ENCODE measurements at places on chromosomes 7 and 10.

GRCh38 chr7:55117286-55117685, 98.5 kb downstream of the EGFR start:
- no peak for DNase-seq

DNA sequence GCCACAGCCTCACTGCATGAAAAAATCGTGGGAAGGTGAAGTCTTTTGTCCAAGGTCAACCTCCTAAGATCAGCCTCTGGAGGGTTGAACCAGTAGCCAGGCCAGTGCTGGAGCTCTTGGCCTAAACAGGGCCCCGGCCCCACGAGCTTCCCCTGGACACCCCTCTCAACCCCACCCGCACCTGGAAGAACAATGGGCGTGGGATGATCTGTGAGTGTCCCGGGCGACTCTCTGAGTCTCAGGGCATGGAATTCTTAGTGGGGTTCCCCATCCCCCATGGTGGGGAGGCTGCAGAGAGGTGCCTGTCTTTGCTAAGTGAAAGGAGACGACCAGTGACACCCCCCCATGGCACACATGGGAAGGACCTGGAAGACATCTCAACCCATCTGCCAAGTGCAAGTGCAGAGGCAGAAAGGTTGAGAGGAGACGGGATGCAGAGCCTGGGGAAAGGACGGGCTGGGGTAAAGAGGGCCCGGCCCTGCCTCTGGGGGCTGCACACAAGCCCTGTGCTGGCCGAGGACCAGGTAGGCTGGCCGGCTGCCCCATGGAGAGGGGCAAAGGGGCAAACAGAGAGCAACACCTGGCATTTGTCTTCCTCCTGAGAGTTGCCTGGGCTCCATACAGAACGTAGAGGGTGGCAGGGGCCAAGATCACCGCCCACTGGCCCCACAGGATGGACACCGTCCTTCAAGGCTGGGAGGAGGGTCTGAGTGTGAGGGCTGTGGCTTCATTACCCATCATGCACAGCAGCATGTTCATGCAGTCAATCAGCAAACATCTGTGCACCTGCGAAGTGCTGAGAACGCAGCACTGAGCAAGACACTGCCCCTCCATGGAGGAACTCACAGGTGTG, 163.0 kb upstream of the PPP2R2D start:
- DNase-seq: no peak

GRCh38 chr10:106559442-106559841, 605.1 kb downstream of the SORCS1 start:
- no peak for DNase-seq

GRCh38 chr10:32054094-32054493, 2.1 kb downstream of the KIF5B start:
- no peak for DNase-seq

DNA sequence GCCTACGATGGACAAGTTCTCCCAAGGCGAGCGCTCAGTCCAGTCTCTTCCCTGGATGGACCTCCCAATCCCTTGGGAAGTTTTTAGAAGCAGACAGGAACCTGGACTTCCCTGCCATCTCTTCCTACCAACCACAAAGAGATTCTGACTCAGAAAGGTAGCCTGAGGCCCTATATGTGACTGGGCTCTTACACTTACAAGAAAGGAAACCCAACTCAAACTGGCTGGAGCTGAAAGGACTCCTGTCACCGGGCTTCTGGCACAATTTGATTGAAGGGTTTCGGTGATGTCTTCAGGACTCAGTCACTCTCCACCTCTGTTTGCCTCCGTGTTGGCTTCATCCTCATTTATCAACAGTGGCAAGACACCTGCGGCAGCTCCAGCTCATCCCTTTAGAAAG, 3.7 kb upstream of the COL13A1 start:
- DNase-seq: no peak

GRCh38 chr7:93538061-93538460, 36.5 kb downstream of the CALCR start:
- no peak for DNase-seq

DNA sequence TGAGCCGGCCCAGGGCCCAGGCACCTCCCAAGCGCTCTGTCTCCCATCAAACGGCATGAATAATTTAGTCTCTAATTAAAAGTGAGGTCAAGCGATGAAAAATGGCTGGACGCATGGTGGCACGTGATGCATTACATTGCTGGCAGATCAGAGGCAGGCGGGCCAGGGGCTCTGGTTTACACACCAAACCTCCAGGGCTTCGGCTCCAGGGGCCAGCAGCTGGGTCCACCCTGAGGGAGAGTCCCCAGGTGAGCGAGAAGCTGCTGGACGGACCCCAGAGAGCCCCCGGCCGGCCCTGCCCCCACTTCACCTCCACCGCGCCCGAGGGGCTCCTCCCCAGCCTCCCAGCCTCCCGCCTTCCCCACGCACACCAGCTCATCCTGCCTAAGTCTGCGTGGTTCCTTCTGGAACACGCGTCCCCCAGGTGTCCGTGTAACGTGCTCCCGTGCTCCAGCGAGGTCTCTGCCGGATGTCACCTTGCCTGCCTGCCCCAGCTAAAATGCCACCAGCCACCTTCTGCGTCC, 23.2 kb downstream of the UNCX start:
- DNase-seq: no peak

GRCh38 chr7:94195201-94195600, 191.0 kb upstream of the BET1 start:
- DNase-seq: no peak

DNA sequence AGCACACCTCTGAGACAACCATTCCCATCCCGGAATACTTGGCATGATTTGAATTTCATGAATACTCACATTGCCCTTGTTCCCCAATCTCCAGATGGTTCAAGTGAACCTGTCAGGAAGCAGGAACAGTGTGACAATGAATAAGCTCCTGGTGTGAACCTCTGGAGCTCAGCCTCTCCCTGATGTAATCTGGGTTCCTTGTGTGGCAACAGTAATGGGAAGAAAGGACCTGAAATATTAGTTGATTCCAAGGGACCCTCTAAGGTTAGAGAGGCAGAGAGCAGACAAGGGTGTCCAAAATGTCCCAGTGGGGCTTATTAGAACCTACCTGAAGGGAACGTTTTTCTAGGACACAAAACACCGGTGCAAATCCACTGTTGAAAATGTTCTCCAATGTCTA, 8.5 kb downstream of the OR2A7 start:
- DNase-seq: no peak

DNA sequence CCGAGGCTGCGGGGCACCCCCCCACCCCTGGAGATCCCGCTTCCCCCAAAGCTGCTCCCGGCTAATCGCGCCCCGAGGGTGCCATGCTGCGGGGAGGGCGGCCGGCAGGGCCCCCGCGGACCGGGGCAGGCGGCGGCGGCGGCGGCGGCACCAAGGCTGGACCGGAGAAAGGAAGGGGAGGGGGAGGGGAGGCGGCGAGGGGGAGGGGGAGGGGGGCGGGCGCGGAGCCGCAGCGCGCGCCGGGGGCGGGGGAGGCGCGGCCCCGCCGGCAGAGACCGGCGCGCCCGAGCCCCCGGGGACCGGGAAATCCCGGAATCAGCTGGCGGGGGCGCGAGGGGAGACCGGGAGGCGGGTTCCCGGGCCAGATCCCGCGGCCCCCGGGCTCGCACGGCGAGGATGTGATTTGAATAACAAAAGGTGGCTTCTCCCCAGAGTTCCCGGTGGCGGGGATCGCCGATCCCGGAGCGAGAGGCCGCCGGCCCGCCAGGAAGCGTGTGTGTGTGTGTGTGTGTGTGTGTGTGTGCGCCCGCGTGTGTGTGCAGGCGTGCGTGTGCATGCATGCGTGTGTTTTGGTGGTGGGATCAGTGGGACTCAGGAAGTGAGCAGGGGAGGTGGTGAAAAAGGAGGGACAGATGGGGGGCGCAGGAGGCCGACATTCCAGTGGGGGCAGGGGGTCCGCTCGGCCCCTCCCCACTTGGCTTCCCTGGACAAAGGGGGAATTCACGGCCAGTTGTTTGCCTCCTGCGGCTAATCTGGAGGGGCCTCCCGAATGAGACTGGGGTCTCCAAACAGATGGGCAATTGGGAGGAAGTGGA, 99.5 kb downstream of the HIP1 start:
- DNase-seq: no peak

DNA sequence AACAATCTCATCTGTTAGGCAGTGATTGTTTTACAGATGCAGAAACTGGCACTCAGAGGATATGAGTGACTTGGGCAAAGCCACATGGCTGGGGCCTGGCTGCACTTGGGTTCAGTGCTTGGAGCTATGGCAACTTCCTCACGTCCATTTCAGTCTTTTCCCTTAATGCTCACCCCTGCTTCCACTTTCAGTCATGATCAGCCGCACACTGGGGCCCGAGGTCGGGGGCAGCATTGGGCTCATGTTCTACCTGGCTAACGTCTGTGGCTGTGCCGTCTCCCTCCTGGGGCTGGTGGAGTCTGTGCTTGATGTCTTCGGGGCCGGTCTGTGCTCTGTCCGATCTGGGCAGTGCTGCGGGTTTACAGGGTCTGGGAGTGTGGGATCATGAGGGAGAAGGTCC, 3.0 kb downstream of the SLC12A9 start:
- no peak for DNase-seq

DNA sequence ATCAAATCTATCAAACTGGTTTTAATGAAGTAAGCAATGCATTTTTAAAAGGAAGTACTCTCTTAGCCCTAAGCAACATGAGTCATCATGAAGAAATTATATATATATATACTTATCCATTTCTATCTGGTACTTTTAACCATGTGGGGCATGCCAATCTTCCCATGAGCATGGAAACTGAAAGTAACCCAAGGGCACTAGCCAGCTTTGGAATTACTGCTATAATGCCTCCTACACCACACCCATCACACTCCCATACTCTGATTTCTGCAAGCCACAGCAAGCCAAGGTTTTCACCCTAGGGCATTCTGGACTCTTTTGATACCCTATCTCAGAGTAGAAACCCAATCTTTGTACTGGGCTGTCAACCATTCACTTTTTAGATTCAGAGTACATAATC, 204.6 kb downstream of the IMMP2L start:
- no peak for DNase-seq

- DNase-seq: no peak
Observed at GRCh38 chr10:13091801-13092200, 8.2 kb upstream of the OPTN start.

GRCh38 chr10:101285519-101286070, 56.3 kb upstream of the LBX1 start:
- DNase-seq: no peak

DNA sequence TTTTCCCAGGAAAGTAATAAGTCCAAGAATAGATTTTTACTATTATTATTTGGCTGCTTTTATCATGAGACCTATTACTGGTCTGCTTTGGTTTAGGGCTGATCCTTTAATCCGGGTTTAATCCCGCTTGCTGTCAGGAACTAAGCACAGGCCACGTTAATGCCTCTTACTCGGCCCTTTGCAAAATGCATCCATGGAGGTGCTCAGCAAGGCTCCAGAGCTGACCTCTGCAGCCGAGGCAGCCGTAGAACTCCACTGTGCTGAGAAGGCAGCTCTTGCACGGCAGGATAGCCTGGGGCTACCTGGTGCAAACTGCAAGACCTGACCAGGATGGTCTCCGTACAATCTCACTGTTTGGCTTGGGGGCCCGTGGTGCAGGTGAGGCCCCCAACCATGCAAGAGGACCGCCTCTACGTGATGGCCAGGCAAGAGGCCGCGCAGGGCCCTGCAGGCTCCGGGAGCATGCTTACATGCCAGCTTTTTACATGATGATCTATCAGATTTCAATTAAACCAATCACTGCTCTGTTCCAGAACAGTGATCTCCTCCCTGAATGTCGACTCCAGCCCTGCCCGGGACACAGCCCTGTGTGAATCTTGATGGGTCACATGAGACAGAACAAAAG, 10.4 kb upstream of the CALML3 start:
- no peak for DNase-seq

DNA sequence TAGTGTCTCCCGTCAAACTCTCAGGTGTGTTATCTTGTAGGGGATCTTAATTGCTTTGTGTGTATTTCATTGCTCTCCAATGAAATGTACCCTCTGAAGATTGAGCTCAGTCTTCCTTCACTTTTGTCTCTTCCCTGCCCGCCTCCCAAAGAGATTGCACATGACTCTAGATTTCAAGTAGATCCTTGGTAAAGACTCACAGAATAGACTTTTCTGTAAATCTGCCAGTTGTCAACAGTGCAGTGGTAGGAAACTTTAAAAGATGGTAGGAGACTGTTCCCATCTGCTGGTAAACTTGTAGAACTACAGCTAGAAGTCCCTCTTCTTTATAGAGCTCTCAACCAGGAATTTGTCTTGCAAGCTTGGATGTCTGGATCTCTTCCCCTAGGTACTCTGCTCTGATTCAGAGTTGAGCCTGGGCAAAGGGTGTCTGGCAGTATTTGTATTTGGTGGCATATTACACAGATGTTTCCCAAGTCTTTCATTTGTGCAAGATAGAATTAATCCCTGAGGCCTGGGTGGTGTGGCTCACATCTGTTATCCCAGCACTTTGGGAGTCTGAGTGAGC, 9.6 kb downstream of the CCL26 start:
- no peak for DNase-seq

- no peak for DNase-seq
Observed at GRCh38 chr7:105718511-105718925, 137.2 kb upstream of the EFCAB10 start.

DNA sequence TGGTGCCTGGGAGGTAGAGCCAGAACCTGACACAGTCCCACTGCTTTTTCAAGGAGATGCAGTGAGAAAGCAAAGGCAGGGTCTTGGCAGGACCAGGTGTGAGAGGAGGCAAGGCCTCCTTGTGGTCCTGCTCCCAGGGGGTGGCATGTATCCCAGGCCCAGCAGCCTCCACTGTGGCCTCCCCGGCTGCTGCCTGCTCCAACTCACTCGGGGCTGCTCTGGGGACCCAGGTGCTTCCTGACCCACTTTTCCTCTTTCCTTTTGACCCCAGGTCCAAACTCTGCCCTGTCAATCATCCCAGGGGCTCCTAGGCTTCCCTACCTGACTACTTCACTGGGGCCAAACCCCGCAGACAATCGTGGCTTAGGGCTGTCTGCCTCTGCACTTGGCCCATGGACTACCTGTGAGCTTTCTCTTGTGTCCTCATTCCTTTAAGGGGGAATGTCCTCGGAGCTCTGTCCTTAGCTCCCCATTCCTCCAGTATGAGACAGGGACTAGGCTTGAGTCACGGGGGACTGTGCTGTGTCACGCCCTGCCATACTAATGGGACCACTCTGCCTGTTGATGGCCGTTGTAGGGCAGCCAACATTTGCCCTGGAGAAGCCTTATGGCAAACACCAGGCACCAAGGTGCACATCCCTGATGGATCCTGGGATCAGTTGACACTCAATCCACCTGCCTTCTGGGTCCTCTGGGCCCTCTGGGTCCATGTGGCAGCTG, 1.1 kb upstream of the AEBP1 start:
- no peak for DNase-seq

DNA sequence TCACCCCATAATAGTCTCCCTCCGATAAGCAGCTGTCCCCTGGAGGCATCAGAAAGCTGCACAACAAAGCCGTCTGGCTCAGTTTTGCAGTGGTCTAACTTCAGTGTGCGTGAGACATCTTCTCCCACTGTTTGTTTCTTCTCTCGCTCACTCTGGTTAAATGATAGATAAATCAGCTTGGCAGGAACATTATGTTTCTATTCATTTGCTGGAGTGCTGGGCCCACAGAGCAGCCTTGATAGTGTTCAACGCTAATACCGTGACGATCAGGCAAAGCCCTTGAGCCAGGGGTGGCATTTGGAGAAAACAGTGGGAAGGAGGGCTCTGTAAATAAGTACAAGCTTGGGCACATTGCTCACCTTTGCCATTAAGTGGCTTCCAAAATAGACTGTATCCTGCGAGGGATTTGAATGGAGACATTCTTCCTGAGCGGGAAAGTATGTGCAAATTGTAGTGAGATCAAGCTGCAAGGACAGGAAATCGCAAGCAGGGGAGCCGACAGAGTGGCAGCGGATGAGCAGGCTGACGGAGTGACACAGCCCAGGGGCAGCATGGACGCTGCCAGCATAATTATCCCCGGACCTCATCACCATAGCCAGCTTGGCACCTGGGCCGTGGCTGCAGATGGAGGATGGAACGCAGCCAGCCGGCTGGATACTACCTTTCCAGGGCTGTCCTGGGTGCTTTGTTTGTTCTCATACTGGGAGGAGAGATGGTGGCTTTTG, 256.8 kb upstream of the FZD8 start:
- no peak for DNase-seq
